ENCODE measurements at places on chromosomes 7 and 10.

- DNase-seq = no peak
Observed at GRCh38 chr7:91345449-91345848, 81.2 kb downstream of the FZD1 start.

- DNase-seq = no peak
Observed at GRCh38 chr7:42686594-42687156, 225.2 kb downstream of the C7orf25 start.

DNA sequence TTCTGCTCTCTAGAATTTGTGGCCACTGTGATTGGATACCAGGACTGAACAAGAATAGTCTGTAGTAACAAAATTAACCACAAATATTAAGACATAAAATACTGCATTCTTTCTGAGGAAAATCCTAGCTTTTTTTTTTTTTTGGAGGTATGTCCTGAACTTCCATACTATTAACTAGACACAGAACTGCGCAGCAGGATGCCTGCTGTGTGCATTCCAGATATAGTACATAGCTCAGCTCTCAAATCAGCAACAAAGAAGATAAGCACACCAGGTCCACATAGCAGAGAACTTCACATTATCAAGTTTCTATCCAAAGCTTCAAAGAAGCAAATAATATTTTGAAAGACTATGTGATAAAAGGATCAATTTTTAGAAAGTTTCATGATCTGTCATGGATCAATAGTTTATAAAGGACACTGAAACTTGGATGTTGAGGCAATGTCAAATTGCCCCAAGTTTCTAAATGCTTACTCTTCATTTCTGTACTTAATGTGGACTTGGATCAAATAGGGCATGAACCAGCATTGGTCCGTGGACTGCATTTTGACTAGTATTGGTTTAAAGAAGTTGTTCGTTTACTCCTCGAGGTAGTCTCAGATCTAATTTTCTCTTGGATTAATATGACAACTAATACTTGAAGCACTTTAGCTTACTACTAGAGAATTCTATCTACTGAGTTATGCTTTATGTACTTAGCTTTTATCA, 15.4 kb downstream of the NAMPT start:
- DNase-seq = no peak

DNA sequence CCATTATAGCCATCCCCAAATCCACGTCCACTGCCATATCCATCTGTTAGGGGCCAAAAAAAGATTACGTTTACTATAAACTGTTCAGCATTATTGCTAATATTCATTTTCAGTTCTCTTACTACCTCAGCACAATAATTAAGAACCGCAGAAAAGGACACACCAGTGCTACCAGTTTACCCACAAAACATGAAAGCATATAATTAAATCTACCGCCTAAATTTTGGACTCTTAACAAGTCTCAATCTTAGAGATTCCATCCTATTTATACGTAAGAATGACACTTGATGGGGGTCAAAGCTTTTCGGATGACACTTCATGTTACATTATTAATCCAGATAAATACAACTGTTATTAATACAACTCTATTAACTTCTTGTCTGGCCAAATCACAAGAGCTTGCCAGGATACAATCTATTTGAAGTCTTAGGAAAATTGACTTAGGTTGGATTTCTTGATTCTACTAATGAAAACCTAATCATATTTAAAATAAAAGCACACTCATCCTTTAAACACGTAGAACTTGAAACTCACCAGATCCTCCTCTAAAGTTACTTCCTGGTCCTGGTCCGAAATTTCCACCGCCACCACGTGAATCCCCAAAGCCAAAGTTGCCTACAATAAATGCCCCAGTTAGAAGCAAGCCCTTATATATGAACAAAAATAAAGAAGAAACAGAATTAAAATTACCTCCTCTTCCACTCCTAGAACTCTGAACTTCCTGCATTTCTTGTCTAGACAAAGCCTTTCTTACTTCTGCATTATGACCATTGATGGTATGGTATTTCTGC, 4.5 kb downstream of the HNRNPA2B1 start:
- no peak for DNase-seq

- peak; percentile 57 for DNase-seq
Observed at GRCh38 chr7:117807676-117808075, 65.6 kb downstream of the CTTNBP2 start.

- DNase-seq = no peak
Observed at GRCh38 chr10:123463698-123464097, 202.5 kb upstream of the GPR26 start.

Measured in globus pallidus (tissue), 1 donor.